Stimulated activated CD8-positive, alpha-beta memory T cell treated with anti-CD3 and anti-CD28 coated beads, Interleukin-7, amount 100 ng/mL, for 1 hour (primary cell): ENCODE measurements at places on chromosomes 6 and 20.

DNA sequence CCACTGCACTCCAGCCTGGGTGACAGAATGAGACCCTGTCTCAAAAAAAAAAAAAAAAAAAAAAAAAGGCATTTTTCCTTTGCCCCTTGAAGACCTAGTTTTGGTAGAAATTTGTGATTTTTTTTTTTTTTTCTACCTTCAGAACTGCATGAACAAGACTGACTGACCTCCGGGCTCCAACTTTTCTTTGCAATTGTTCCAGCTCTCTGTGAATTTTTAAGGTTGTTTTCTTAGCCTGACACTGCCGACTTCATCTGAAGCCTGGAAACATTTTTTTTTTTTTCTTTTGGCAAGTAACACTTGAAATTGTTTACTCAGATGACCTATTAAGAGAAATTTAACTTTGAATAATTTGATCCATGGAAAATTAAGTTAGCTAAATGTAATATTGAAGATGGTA is 73.0 kb downstream of the SLC24A3 start:
- no peak for DNase-seq

DNA sequence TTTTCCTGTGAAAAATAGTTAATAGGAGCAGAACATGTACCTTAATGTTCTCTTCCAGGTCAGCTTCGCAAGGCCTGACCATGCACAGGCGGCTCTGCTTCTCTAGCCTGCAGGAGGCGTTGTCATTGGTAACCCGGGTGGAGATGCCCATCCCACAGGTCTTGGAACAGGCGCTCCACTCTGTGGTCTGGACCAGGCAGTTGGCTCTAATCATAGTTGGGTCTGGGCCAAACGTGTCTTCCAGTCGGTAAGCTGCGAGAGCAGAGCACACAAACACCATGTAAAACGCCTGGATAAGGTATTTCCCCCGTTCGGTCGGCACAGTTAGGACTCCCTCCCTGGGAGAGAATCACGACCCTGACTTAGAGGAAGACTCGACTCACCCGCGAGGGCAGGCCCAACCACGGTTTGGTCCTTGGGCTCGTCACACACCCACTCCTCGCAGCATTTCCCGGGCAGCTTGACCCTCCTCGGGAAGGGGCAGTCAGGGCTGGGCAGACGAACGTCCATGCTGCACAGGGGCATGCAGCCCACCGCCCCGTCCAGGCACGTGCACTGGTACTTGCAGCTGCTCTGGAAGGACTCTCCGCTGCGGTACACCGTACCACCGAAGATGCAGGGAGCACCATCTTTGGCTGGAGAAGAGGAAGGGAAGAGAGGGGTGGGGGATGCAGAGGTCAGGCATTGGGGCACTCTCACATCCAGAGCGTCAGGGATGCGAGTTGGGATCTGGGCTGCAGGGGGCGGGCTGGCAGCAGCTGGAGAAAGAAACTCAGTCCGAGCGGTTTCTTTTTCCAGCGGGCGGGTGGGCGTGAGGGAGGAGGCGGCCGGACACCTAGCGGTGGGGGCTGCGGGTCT is 1.0 kb downstream of the CCN2 start:
- DNase-seq, result no peak

GRCh38 chr6:127460465-127460864 is 1.3 kb upstream of the KIAA0408 start:
- no peak for DNase-seq

DNA sequence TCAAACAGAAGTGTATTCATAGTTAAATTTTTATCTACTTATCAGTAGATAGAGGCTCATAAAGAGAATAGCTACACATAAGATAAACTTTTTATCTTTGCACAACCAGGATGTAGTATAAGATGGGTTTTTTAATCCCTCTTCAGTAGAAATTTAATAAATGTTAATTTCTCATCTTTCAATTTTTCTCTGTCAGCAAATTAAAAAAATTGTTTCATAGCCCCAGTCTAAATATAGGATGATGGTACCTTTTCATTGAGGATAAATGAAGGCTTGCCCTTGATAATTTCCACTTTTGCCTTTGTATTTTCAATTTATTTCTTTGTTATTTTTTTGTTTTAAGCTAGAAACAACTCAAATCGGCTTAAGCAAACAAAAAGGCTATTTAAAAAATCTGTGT is 251.2 kb upstream of the NOX3 start:
- no peak for DNase-seq

DNA sequence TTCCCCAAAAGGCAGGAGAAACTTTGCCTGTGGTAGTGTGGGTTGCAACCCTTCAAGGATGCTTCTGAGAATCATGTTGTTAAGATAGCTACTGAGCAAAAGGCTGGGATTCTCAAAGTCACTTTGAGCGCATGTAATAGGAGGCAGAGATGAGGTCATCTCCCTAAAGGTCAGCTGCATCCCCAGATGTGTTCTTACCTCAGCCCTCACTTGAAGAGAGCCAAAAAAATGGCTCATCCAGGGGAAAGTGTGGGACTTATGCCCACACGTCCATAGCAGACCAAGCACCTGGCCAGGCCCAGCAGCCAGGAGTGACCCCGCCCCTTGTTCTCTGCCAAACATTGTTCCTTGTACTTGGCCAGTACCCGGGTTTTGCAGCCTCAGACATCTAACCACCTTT is 187.0 kb upstream of the BMP2 start:
- DNase-seq, result no peak

DNA sequence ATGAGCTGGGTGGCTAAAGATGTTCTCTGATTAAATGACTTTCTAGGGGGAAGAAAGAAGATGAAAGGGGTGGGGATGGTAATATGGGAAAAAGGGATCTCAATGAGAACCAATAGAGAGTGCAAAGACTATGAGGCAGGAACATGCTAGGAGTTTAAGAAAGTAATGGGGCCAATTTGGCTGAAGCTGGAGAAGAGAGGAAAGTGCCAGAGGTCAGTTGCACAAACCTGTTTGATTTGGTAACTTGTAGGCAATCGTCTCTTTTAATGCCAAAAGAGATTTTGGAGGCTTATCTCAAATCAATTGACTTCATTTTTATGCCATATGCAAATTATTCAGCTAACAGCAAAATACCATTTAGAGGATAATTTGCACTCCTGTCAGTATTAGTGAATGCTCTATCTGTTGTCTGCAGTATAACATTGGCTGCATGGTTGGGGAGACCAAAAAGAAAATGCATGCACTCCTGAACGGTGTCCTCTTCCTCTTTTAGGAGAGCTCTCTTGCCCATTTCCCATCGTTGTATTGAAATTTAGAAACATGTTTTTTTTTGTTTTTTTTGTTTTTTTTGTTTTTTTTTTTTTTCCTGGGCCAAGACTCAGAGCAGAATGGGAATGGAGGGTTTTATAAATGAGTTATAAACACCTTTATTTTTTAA is 193.9 kb downstream of the BTBD3 start:
- no peak for DNase-seq

GRCh38 chr20:24059174-24059573 is 70.6 kb upstream of the GGTLC1 start:
- no peak for DNase-seq

DNA sequence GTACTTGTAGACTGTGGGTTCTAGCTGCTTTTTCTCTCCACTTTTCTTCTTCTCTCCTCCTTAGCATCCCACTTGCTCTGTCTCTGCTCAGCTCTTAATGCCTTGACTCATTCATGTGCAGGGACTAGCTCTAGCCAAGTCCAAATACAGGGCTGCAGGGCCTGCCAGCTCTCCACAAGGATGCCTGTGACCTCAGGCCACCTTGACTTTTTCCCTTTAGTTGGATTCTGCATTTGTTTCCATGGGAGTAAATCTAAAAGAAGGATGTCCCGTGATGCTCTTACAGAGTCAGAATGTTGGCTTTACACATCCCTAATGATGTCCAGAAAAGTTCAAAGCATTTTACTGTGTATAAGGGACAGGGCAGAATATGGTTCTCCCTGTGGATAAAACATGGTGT is 101.8 kb upstream of the PREP start:
- no peak for DNase-seq

GRCh38 chr20:58004900-58005299 is 223.6 kb downstream of the ANKRD60 start:
- no peak for DNase-seq

DNA sequence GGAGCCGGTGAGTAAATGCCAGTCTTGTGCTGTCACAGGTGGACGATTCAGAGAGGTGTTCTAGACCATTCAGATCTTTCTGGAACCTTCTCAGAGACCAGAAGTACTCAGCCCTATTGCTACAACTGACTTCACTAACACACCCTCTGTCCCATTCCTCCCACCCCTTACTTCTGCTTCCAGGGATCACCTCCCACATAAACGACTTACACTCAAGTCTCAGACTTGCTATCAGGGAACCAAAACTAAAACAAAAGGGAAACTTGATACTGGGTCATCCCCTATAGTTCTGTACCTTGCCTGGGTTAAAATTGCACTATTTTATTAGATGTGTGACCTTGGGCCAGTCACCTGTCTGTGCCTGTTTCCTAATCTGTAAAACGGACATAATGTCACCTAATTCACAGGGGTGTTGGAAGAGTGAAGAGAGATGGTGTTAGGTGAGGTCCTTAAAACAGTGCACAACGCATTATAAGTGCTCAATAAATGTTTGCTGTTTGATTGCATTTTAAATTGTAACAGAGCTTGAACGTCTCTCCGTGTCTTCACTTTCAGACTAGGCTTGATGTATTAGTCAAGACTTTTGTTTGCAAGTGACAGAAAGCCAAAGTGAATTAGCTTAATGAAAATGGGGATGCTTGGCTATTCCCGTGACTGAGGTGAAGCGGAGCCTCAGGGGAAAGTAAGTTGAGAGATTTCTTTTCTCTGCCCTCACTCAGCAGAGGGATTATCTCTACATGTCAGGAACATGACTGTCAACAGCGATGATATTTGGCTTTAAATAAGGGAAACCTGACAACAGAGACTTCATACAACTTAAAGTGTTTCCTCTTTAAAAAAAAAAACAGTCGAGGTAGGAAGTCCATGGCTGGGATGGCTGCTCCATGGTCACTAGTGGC is 3.0 kb upstream of the SRXN1 start:
- DNase-seq, result no peak

- DNase-seq, result no peak
These were observed 35.1 kb downstream of the TPD52L1 start for GRCh38 chr6:125188594-125189203.

GRCh38 chr6:75098709-75099108 is 107.1 kb downstream of the COL12A1 start:
- DNase-seq, result no peak

DNA sequence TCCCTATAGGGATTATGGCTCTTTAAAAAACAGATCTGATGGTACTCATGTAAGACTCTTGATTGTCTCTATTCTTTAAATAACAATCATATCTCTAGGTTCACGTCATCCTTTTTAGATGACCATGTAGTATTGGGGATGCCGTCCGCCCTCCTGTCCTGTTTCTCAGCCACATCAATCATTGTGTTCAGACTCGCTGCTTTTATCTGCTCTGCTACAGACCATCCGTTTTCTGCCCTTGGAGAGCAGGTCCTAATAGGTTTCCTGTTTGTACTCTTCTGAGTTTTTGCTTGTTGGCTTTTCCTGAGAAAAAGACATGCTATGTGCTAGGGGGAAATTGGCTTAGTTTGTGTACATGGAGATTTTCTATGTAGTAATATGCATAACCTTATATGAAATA is 76.8 kb downstream of the SASH1 start:
- DNase-seq, result no peak

DNA sequence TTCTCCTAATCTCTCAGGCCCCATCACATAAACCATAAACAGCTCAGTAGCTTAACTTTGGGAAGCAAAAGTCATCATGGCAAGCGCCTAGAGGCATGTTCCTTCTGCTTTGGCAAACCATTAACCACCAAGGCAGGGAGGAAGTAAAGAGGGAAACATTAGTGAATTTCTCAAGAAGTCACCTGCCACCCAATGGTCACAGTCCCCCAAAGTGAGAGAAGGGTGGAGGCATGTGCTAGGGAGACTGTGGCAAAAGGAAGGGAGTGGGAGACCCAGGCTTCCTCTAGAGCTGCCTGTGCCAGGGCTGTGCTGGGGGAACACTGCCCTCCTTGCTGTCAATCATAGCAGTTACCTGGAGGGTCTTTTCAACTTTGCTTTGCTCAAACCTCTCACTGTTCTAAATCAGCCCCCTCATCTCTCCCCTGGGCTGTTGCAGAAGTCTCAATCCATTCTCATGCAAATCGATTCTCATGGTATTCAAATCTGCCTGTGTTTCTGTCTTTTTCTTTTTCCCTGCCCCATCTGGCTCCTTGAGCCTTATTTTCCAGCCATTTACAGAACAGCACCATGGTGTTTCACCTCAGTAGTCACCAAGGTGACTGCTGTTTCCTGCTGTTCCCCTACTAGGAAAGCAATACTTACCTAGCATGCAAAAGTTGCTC is 1.8 kb upstream of the RNF24 start:
- DNase-seq, result no peak

- no peak for DNase-seq
These were observed 247.8 kb upstream of the CHD6 start for GRCh38 chr20:41865938-41866337.

DNA sequence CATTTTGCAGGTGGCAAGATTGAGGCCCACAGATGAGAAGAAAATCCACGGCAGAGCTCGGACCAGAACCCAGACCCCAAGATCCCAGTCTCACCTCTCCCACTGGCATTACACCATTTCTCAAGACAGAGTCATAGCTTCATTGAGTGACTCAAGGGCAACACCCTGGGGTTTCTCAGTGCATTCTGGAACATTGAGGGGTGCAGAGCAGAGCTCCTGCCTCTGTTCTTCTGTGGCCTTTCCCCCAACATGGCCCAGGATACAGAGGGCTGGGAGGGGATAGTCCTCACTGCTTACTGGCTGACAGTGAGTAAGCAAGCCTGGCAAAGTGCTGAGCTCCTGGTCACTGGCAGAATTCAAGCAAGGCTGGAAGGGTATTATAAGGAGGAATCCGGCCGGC is 74.0 kb downstream of the MDGA1 start:
- no peak for DNase-seq

DNA sequence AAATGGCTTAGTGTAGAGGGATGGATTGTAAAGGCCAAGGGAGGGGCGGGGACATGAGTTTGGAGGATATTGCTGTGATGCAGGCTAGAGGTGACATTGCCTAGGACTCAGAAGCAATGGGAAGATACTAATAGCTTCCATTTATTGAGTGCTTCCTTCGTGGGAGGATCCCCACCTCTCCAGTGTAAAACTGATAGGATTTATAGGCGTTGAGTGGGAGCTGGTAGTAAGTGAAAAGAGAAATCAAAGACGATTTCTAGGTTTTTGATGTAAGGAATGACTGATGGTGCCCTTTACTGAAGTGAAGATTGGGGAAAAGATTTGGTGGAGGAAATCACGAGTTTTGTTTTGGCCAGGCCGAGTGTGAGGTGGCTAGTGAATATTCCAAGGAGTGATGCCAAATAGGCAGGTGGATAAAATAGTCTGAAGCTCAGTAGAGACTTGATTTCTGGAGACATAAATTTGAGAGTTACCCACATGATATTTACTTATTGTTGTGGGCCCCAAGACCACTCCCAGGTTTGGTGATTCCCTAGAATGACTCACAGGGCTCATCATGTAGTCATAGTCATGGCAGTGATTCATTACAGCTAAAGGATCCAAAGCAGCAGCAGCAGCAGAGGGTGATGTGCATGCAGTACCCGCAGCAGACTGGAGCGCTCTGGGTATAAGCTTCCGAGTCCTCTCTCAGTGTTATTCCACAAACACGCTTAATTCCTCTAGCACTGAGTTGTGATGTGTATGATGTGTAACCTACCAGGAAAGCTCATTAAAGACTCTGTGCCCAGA is 10.2 kb downstream of the RPRD1B start:
- DNase-seq, result no peak

GRCh38 chr20:37833221-37833896 is 69.6 kb upstream of the VSTM2L start:
- DNase-seq, result no peak

- no peak for DNase-seq
These were observed 67.0 kb upstream of the PDE7B start for GRCh38 chr6:135784507-135784906.

GRCh38 chr20:3904857-3905256 is 15.7 kb downstream of the PANK2 start:
- DNase-seq, result no peak

- no peak for DNase-seq
These were observed 651.3 kb downstream of the KIF16B start for GRCh38 chr20:15921930-15922329.
